GM23338 (cell line): ENCODE measurements at places on chromosomes 5 and 9.
A peak's percentile ranks its signal among the peaks of the same experiment; 100 is the strongest.

GRCh38 chr5:95770830-95771708 is 39.9 kb downstream of the RHOBTB3 start:
- DNase-seq: no peak

DNA sequence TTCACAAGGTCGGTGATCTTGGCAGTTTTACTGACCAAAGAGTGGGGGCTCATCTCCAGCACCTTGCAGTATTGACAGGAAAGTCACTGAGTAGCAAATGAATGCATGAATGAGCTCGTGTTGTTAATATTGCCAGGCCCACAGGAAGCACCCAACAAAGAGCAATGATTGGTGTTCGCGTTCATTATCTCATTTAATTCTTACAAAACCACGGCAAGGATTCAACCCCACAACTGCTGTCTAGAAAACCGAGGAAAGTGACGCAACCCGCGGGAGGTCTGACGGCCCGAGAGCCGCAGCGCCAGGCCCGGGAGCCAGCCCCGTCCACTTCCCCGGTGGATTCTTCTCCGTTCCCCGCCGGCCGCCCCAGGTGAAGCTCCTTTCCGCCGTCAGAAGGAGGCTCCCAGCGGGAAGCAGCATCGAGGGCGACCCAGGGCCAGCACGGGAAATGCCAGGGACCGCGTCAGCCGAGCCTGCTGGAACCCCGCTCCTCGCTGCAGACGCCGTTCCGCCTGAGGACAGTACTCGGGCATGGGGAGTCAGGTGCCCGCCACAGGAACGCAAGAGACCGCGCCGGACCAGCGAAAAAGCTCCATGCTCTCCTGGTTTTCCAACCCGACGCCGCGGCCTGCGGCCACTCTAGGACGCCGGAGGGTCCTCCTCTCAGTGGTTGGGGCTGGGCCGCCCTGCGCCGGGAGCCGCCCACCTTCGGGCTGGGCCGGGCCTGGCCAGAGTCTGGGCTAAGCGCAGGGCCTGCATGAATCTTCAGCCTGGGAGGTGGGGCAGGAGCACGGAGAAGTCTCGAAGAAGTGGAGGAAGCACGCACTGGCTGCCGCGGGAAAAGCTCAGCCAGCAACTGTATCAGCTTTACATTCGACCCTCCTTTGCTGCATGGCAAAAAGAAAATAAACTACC is 19.8 kb upstream of the FER start:
- DNase-seq: peak; percentile 94

GRCh38 chr9:109817846-109818472 is 38.0 kb downstream of the PALM2AKAP2 start:
- DNase-seq: peak; percentile 97

DNA sequence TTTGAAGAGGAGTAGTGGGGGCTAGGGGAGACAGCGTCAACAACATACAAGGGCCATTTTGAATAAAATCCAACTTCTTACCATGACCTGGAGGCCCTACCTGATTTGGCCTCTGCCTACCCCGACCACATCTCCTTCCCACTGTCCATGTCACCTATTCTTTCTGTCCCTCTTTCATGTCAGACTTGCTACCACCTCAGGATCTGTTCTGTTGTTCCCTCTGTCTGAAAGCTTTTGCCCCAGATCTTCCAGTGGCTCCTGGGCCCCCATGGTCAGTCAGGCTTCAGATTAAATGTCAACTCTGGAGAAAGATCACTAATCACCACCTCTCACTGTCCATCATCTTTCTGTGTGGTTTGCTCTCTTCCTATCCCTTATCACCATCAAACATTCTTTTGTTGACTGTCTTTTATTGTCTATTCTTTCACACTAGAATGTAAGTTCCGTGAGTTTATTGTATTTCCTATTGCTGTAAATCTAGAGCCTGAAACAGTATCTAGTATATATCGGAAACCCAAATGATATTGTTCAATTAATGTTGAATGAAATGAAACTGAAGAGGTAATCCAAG is 31.2 kb upstream of the APC start:
- DNase-seq: no peak

- DNase-seq: no peak
Measured at GRCh38 chr5:10034001-10034400, 215.7 kb downstream of the ATPSCKMT start.

- DNase-seq: no peak
Measured at GRCh38 chr5:141781910-141782309, 96.3 kb downstream of the PCDH1 start.

- DNase-seq: no peak
Measured at GRCh38 chr5:17796757-17797396, 162.6 kb downstream of the TAF11L14 start.

DNA sequence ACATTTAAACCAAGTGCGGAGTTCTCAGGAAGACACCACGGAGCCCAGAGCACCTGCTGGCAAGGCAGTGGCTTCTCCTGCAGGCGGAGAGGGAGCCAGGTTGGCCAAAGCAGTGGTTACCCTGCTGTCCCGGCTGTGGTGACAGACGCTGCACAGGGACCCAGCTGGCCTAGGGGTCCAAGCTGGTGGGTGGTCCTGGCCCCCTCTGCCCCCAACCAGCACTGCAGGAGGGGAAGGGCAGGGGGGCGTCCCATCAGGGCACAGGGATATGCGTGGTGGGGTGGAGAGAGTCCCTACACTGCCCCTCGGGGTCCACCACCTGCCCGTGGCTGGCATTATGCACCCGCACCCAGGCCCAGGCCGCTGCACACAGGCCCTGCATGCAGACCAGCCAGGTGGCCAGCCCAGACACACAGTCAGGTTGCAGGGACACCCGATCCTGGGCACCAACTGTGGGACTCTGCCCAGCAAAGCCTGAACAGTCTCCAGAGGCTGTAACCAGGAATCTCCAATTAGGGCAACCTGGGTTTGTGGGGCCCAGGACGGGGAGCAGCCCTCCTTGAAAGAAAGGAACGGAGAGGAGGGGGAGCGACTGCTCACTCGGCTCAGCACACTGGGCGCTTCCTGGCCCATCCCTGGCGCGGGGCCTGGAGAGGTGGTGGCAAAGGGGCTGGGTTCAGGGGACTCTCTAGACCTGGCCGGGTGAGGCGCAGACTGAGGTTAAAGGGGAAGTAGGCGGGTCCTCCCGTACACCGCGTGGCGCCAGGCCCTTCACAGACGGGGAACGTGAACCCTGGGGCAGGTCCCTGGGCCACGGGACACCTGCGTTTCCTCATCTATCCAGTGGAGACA is 46.3 kb downstream of the NACC2 start:
- no peak for DNase-seq

GRCh38 chr9:95249986-95250385 is 67.5 kb downstream of the FANCC start:
- DNase-seq: peak; percentile 37

DNA sequence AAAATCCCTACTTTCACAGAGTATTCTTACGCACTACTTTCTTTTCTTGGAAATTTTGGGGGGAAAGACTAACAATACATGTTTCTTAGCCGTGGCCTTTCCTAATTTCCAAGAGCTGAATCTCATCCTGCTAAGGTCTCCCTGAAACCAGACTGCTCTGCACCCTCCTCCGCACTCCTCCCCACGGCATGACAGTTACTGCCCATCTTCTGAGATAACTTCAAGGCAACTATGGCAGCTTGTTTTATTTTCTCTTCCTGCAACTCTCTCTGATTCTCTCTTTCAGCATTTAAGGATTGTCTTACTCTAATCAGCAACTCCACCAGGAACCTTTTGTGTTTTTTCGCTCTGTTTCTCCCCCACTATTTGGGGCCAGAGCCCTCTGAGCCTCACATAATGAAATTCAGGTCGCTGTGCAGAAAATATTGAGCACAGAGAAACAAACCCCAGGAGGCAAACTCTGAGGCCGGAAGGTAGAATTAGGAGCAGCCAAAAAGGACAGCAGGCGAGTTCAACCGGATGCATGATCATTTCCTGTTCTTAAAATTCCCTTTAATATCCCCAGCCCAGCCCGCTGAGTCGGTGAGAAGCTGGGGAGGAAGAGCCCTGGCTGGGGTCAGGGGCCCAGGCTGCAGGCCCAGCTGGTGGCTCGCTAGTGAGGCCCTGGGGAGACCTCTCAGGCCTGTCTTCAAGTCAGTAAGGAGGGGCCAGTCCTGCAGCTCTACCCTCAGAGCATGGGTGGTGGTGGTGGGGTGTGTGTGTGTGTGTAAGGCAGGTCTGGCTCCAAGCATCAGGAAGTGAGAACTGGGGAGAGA is 213.6 kb upstream of the S1PR3 start:
- DNase-seq: no peak

DNA sequence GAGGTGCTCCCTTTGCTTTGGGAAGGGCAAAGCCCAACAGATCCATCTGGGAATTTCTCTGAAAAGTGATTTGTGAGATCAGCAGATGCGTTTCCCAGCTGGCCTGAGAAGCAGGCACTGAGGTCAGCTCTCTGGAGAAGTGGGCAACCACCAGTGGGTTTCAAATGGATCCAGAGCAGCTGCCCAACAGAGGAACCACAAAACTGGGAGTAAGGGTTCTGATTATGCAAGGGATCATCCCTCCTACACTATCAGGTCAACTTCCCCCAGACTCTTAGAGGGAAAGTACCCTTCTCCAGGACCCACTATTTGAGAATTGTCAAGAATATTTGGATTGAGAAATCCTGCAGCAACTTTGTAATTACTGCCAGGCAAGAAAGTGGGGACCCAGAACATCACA is 21.7 kb downstream of the CCL28 start:
- DNase-seq: no peak

DNA sequence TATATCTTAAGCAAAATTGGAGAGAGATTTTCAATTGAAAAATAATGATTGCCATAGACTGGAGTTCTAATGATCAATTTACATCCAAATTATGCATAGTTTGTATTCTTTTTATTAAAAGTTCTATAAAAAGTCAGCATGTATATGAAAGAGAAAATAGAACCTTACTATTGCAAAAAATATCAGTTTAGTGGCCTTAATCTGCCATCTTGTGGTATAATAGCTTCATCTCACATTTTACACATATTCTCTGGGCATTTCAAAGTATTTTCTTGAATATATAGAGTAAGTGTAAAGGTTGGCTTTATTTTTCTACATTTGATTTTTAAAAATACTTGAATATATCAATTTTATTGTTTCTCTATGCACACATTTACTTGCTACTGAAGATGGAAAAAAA is 1858.6 kb upstream of the CDH9 start:
- peak; percentile 36 for DNase-seq

DNA sequence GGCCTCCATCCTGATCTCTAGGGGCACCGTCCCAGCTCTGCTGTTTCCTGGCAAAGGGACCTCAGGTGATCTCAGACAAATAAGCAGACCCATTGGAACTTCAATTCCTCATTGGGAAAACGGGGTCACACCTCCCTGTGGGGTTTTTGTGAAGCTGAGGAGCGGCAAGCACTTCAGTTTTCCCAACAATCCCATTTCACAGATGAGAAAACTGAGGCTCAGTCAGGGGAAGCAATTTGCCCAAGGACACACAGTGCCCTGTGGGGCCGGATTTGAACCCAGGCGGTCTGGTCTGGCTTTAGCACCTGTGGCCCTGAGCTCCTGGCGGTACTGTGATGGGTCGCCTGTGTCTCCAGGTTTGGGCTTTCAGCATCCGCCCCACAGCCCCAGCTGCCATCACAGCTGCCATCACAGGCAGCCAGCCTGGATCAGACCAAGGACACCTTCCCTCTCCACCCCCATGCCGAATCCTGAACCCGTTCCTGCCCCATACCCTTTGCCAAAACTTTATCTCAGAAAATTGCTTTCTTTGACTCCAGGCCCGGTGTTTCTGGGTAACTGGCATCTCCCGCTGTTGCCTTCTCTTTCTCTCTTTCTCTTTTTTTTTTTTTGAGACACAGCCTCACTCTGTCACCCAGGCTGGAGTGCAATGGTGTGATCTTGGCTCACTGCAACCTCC is 26.4 kb downstream of the NCS1 start:
- DNase-seq: no peak

GRCh38 chr5:72377910-72378638 is 57.9 kb downstream of the PTCD2 start:
- no peak for DNase-seq

- peak; percentile 28 for DNase-seq
Measured at GRCh38 chr5:72394688-72395087, 74.5 kb downstream of the PTCD2 start.

DNA sequence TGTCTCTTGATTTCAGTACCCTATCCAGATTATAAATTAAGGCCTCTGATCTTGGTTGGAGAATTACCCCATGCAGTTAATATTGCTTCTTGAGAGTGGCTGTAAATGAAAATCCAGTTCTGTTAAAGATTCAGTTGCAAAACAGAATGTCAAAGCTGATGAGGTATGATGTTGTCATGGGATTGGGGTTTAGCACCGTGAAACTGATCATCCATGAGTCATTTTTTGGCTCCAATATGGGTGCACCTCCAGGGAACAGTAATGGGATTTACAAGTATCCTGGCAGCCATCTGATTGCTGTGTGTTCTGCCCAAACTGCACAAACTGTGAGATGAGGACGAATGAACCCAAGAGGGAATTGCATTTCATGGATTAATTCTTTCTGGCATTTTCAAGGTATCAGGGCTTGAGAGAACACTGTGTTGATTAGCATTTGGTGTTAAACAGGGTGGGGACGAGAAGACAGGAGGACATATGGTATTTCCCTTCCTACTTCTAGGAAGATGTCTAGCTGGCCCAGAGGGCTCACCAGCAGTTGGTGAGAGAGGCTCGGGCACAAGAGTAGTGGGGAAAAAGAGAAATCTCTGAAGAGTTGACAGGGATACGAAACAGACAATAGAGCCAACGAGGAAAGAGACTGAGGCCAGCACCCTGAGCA is 214.7 kb downstream of the GAS1 start:
- DNase-seq: no peak

DNA sequence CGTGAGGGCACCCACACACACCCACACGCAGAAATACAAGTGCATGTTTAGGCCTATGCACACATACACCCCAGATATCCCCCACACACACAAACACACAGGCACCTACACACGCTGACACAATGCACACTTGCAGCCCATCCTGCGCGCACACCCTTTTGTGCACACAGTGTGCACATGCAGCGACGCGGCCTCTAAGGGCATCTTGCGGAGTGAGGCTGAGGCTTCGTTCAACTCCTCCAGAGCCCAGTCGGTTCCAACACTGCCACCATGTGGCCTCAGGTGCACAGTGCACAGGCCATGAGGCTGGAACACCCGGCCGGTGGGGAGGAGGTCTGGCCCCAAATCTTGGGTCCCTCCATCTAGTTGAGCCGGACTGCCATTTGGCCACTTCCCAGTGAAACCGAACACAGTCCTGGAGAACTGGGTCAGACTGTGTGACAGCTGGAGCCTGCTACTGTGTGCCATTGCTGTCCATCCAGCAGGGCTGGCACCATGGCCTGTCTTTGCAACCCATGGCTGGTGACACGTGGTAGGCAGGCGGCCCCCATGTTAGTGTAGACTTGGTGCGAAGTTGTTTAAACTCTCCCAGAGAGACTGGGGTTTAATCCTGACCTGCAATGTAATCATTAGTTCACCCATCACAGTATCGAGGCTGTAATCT is 97.7 kb upstream of the MVB12B start:
- peak; percentile 90 for DNase-seq

DNA sequence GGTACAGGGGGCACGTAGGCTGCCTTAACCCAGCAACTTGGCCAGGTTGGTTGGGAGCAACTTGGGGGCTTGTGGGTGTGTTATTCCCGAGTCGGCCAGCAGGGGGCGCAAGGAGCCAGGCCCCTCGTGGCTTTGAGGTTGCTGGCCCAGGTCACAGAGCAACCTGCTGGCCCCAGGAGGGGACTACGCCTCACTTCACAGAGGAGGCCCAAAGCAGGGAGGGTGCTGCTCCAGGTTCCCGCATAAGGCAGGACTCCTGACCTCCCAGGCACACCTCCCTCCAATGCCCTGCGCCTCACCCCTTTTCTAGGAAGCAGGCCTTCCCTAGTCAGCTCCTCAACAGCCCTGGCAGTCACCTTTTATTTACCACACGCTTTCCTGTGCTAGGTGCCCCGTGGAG is 18.1 kb downstream of the KYAT1 start:
- DNase-seq: peak; percentile 95

GRCh38 chr5:173468821-173469251 is 140.6 kb upstream of the STC2 start:
- no peak for DNase-seq
